ENCODE measurements at places on chromosomes 16 and 17. TPM values are rescaled to one million over a fixed set of nuclear protein-coding genes. Genes with fewer than 3 reads are reported as not detected.

GRCh38 chr17:28716740-28717577 lies 709 bp downstream of the RAB34 start:
- no peak for DNase-seq

- DNase-seq = no peak
Measured at GRCh38 chr16:14509055-14509454, 121.0 kb downstream of the PARN start.

- no peak for DNase-seq
Measured at GRCh38 chr16:15636392-15636873, 6.5 kb downstream of the MARF1 start.

DNA sequence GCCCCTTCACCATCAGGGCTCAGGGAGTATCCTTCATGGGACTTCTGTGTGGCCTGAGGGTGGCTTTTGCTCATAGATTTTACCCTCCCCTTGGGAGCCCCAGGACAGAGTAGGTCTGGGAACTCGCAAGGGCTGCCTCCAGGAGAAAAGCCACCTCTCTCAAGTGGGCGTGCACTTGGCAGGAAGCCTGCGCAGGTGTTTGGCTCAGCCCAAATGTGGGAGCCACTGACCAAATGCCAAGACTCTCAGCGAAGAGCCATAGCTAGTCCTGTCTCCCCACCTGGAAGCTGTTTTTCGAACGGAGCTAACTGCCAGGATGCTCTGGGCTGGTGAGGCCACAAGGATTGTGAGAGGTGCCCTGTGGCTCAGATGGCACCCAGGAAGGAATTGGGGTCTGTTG lies 2.0 kb upstream of the HSD17B2 start:
- DNase-seq = no peak

GRCh38 chr17:7002288-7003047 lies 6.6 kb downstream of the ALOX12 start:
- no peak for DNase-seq

- DNase-seq = no peak
Measured at GRCh38 chr17:28059675-28060074, 17.2 kb downstream of the NLK start.

DNA sequence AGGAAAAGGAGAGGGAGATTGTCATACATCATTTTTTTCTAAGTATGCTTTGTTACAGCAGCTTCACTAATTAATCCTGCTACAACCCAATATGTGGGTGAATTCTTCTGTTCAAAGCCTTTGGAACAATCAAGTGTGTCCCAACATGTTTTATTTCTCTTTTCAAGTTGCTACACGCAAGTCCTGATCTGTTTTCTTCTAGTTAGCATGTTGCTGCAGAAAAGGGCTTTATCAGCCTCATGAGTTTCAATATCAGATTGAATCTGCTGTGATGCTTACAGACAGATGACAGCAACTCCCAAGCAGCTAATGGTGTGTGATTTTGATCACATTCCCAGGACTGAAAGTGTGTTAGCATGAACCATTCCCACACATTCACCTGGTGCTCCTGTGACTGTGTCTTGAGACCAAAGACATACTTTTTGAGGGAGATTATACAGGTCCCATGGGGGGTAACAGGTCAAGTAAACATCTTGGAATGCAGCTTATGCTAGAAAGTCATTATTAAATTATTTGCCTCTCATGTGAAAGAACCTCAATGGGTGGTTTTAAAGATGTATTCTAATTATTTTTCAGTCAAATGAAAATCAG lies 96.9 kb upstream of the KCNJ16 start:
- no peak for DNase-seq

DNA sequence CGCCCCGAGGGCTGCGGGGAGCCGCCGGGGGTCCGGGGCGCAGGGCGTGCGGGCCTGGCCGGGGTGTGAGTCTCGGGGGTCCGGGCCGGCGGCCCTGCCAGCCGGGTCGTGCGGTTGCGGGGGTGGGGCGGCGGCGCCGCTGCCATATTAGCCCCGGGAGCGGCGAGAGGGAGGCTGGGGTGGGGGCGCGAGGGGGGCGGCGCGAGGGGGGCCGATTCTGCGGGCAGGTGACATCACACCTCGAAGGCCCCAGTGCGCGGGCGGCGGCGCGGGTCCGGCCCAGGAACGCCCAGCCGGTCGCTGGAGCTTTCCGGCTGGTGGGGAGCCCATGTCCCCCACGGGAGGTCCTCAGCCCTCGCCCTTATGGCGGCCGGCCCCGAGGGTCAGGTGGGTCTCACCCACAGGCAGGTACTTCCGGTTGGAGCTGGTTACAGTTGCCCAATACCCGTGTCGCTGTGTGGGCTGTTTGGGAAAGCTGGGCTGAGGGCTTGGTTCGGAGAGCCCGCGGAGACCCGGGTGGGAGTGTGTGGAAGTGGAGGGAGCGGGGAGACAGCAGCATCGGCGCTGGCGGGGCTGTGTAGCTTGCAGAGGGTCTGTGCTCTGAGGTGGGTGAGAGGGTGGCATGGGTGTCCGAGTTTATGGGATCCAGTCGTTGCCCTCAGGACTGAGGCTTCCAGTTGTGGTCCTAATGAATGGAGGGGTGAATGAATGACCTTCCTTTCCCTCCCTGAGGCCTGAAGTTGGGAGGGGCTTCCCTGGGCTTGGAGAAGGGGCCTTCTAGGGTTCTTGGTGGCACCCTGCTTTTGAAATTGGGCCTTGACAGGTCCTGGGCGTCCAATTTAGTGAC lies 804 bp downstream of the ATP6V0C start:
- DNase-seq = no peak

DNA sequence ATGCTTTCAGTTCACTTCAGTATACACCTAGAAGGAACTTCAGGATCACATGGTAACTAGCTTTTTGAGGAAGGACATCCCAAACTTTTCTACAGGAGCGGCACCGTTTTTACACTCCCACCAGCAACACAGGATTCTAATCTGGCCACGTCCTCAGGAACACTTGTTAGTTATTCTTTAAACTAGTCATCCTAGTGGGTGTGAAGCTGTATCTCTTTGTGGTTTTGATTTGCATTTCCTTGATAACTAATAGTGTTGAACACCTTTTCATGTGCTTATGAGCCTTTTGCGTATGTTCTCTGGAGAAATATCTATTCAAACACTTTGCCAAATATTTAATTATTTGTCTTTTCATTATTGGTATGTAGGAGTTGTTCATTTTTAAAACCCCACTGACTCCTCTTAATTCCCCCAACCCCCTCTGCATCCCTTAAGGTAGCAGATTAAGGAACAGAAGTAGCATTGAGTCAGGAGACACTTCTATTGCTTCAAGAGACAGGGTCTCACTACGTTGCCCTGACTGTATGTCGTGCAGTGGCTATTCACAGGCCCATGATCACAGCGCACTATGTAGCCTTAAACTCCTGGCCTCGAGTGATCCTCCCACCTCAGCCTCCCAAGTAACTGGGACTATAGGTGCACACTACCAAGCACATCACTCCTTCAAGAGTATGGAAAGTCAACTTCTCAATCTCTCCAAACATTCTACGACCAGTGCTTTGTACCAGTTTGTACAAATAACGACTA lies 25.4 kb downstream of the YWHAE start:
- DNase-seq = no peak

DNA sequence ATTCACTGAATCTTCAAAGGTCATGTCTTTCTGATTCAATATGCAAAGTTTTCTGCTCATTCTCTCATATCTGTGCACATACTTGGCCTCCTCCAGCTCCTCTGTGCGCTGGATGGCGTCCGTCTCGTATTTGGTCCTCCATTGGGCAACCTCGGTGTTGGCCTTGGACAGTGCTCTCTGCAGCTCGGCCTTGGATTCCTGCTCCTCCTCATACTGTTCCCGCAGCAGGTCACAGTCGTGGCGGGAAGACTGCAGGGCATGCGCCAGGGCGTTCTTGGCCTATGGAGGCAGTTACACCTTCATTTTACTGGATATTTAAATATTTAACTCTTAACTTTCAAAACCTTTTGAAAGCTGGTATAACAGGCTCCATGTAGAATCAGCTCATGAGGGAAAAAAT lies 8.2 kb upstream of the MYH1 start:
- no peak for DNase-seq

GRCh38 chr16:53449816-53450517 lies 15.7 kb downstream of the RBL2 start:
- no peak for DNase-seq

GRCh38 chr16:58615280-58615679 lies 14.3 kb downstream of the CNOT1 start:
- no peak for DNase-seq

DNA sequence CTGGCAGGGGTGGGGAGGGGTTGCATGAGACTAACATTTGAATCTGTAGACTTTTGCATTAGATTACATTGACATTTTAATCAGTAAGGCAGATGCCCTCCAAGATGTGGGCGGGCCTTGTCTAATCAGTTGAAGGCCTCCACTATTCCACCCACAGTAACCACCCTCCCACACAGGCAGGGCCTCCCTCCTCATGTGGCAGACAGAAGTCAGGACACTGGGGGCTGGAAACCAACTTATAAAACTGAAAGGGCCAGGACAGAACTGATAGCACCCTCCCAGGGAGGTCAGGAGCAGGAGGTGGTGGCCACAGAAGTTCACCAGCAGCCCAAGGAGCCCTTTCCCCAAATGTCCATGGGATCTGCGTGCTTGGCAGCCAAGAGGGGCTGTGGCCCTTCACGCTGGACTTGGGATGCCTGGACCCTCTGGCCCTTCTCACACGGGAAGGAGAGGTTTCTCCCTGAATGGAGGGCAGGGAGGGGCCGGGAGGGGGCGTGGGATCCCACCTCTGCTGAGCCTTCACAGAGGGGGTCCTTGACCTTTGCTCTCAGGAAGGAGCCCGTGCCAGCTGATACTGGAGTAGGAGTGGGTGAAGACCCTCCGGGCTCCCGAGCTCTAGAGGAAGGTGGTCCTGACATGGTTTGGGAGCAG lies 4.6 kb downstream of the PYCR1 start:
- no peak for DNase-seq

- DNase-seq = no peak
Measured at GRCh38 chr17:17537311-17538099, 41.3 kb upstream of the RASD1 start.

- no peak for DNase-seq
Measured at GRCh38 chr17:5870231-5870953, 199.8 kb upstream of the WSCD1 start.

GRCh38 chr17:2179615-2180295 lies 123.8 kb downstream of the SMG6 start:
- peak; percentile 78 for DNase-seq

- no peak for DNase-seq
Measured at GRCh38 chr17:52105591-52105990, 52.9 kb downstream of the CA10 start.

- no peak for DNase-seq
Measured at GRCh38 chr17:19354748-19355147, 7.8 kb downstream of the B9D1 start.

DNA sequence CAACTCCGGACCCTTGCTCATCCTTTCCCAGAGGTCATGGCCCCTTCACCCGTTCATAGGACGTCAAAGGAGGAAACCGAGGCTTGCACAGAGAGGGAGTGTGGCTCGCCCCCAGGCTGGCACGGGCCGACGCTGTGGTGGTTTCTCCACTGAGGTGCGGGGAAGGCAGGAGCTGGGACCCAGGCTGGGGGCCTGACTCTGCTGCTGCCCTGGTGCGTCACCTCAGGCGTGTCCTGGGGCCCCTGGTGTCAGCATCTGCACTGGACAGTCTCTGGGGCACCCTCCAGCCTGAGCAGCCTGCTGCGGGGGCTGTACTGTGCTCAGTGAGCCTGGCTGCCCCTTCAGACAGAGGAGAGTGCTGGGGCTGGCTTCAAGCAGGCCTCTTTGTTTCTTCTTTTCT lies 7.4 kb downstream of the MAP2K3 start:
- no peak for DNase-seq

TEX19 gene
- total RNA-seq = 5.5 TPM

NOTUM gene
- total RNA-seq = 4.5 TPM

CACNG1 gene
- total RNA-seq = not detected

MYH1 gene
- not detected for total RNA-seq

KRT31 gene
- not detected for total RNA-seq

GSG1L gene
- total RNA-seq = not detected

TMEM97 gene
- 69.0 TPM for total RNA-seq

All from G401 (cell line).